ENCODE measurements at places on chromosomes 3 and 15.
A peak's percentile ranks its signal among the peaks of the same experiment; 100 is the strongest.

DNA sequence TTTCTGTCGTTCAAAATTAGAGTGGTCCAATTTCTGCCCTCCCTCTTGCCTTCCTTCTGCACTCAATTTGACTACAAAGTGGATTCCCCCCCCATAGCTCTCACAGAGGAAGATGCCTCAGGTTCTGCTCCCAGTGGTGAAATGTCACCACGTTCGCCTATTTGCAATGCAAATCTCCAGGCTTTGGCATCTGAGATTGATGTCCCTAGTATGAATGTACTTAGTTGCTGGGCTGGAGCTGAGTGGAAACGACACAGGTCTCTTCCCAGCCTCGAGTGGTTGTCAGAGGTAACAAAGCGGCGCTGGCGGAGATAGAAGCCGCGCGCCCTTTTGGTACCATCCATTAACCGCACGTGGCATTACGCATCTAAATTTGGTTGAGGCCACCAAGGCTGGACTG, 860.1 kb downstream of the MCTP2 start:
- no peak for DNase-seq

- DNase-seq = no peak
These were observed 48.1 kb downstream of the KLHL25 start for GRCh38 chr15:85746641-85747040.

GRCh38 chr3:124995460-124995994, 60.3 kb downstream of the HEG1 start:
- peak; percentile 53 for DNase-seq

GRCh38 chr15:88542342-88542733, 4.1 kb downstream of the DET1 start:
- no peak for DNase-seq

All from CD4-positive, alpha-beta T cell treated with Interleukin-2 at 100 ng/mL for 4 hours (primary cell).